Hematopoietic multipotent progenitor cell treated with erythropoietin and hydrocortisone succinate and interleukin-3 and kit ligand, for 8 days (in vitro differentiated cells): ENCODE measurements at places on chromosomes 2 and 18.

DNA sequence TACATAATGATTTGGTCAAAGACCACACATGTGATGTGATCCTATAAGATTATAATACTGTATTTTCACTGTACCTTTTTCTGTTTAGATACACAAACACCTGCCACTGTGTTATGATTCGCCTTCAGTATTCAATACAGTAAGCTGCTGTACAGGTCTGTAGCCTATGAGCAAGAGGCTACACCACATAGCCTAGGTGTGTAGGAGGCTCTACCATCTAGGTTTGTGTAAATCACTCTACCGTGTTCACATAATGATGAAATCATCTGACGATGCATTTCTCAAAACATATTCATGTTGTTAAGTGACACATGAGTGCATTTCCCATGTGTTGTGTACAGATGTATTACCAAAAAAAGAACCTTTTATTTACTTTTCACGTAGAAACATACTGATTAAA is 74.5 kb downstream of the USP40 start:
- no peak for DNase-seq

DNA sequence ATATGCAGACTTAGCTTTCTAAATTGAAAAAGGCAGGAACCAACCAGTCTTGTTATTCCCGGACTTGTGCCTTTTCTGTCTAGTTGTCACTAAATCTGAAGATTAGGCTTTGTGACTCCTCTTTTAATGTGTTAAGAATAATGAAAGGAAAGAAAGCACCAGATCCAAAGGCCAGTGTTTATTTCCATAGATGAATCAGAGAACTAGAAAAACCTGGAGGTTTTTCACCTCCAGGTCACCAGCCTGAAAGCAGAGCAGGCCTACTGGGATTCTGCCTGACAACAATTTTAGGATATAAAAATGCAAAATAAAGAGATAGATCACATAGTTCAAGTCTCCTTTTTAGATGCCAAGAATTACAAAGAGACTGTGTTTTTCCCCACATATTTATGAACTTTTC is 160.4 kb downstream of the GULP1 start:
- no peak for DNase-seq

DNA sequence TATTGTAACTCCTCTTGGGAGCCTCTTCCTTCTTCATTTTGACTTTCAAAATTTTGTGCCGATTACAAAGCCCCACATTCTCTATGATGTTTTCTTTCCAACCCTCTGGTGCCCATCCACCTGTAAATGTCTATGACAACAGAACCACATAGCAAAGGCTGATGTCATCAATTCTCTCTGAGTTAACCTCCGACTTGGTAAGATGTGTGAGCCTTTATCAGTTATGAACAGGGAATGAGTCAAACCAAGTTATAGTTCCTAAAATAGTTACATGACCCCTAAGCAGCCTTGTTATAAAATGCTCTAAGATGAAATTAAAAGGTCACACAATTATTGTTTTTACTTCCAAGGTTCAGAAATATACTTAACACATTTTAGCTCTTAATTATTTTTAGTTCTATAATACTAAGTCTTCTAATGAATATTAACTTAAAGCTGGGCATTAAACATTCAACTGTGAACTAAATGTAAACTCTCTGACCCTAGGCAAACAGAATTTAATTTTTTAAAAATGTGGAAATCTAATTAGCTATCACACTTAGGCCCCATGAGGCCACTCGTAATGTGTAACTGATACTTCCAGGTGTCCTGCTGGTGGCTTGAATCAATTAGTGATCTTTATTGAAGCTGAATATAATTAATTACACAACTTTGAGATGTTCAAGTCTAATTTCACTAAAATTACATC is 102.3 kb upstream of the CYRIA start:
- DNase-seq: no peak

DNA sequence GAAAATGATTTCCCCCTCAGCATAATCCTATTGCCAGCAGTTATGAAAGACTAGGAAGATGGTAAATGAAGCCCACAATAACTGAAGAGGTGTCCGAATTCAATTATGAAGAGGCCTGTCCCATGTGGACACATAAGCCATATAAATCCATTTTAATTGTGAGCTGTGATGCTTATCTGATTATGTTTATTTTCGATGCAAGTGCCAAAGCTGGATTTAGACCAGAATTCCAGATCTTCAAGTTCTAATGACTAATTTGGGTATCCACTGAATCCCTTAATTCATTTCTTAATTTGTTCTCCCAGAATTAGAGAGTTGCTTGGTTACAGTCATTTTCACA is 24.5 kb downstream of the SPATS2L start:
- no peak for DNase-seq

GRCh38 chr18:33577685-33578517 is at the start of gene ASXL3:
ASXL3 (plus strand) TSS chr18:33578219; CDS start chr18:33578632, 413 bp downstream.
- no peak for DNase-seq

GRCh38 chr2:153059338-153060052 is 341.1 kb downstream of the ARL6IP6 start:
- no peak for DNase-seq

DNA sequence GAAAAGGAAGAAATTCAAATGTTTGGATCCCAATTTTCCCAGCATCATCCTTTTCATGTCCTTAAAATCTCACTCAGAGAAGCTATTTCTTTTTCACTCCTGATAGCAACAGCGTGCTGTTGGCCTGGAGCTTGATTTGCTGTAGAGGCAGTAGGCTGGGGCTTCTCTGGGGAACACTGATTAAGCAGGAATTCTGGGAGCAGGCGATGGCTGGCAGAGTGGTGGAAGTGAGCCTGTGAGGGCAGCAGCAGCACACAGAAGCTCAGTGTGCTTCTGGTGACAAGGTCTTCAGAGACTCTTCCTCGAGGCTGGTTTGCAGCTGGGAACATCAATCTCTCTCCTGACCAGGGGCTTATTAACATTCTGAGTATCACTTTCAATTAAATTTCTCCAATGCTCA is 284.6 kb downstream of the DPP10 start:
- no peak for DNase-seq
